Prostate gland (tissue), 2 donors: ENCODE measurements at places on chromosomes 16 and 17.
A peak's percentile ranks its signal among the peaks of the same experiment; 100 is the strongest.

DNA sequence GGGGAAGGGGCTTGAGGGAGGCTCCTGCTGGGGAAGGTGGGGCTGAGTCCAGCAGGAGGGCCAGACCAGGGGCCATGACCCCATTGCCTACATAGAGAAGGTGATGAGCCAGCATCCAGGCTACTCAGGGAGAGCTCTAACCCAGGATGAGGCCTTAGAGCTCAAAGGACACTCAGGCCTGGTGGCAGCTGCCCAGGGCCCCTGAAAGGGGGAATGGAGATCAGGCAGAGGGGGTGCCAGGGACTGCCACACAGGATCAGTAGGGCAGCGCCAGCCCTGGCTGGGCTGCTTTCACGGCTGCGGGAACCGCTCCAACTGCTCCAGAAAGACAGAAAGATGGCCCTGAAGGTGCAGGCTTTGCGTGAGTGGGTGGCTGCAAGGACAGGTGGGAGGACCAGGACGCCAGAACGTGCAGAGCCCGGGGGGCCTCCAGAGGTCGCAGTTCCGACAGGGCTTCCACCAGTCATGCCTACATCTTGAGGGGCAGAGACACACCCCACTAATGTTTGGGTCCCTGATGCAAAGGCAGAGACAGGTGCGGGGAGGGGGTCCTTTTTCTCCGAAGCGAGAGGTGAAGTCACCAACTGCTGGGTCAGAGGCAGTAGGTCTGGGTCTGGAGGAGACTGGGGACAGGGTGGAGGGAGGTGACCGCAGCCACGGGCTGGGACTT, 882 bp upstream of the ATP6V0C start:
- H3K4me3 ChIP-seq, result peak overlapping the region; percentile 100
- H3K27ac ChIP-seq, result peak overlapping the region; percentile 98
- H3K36me3 ChIP-seq, result no peaks in the 10 kb centered on the region
- no peaks in the 10 kb centered on the region for H3K27me3 ChIP-seq
- peaks cover 20% of the 10 kb centered on the region for H3K4me1 ChIP-seq
- no peak for DNase-seq

DNA sequence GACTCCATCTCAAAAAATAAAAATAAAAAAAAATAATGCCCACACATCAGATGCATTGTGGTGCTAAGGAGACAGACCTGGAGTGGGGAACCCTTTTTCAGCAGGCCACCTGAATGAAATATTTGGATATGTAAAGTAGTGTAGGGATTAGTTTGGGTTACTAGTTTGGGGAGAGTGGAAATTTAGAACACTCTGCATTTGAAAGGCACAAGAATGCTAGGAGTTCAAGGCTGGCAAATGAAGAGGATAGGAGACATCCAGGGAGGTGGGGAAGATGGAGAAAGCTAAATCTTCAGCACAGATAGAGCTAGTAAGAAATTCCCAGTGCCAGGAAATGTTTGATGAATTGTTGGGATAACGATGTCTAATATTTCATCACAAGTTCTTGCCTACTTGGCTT, 298.3 kb upstream of the ERCC4 start:
- H3K4me3 ChIP-seq, result no peak overlapping the region
- no peaks in the 10 kb centered on the region for H3K27me3 ChIP-seq
- H3K27ac ChIP-seq, result no peak overlapping the region
- no peaks in the 10 kb centered on the region for H3K4me1 ChIP-seq

- H3K4me1 ChIP-seq, result peaks cover 13% of the 10 kb centered on the region
- H3K27ac ChIP-seq, result no peak overlapping the region
- no peaks in the 10 kb centered on the region for H3K36me3 ChIP-seq
- H3K4me3 ChIP-seq, result no peak overlapping the region
- no peaks in the 10 kb centered on the region for H3K27me3 ChIP-seq
Observed at GRCh38 chr17:45016823-45017222, 34.6 kb downstream of the DCAKD start.

- no peak for DNase-seq
- no peaks in the 10 kb centered on the region for H3K4me1 ChIP-seq
- H3K36me3 ChIP-seq, result no peaks in the 10 kb centered on the region
- no peak overlapping the region for H3K27ac ChIP-seq
- no peaks in the 10 kb centered on the region for H3K27me3 ChIP-seq
Observed at GRCh38 chr17:14768923-14769322, 468.0 kb downstream of the HS3ST3B1 start.

DNA sequence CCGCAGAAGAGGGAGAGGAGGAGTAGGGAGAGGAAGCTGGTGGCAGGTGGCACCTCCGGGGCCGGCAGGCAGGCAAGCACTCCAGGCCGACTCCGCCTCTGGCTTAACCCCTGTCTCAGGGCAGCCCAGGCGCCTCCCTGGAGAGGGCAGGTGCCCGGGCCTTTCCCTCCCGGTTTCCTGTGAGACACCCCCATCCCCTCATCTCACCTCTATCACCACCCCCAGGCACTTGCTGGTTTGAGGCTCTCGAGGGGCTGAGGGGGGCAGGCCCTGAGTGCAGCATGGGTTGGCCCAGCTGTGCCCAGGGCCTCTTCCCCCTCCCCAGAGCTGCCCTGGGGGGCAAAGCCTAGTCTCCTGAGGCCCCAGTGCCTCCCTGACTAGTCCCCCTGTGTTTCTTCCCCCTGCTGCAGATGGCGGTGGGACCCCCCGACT, 6.0 kb downstream of the DOC2A start:
- no peak for DNase-seq
- no peaks in the 10 kb centered on the region for H3K36me3 ChIP-seq
- H3K27me3 ChIP-seq, result peaks cover 1% of the 10 kb centered on the region

- no peak overlapping the region for H3K27ac ChIP-seq
- H3K4me3 ChIP-seq, result no peak overlapping the region
- DNase-seq, result no peak
- H3K27me3 ChIP-seq, result no peaks in the 10 kb centered on the region
- no peaks in the 10 kb centered on the region for H3K4me1 ChIP-seq
Observed at GRCh38 chr16:14456793-14457481, 173.1 kb downstream of the PARN start.

GRCh38 chr16:48556913-48557351, 53.0 kb downstream of the N4BP1 start:
- no peaks in the 10 kb centered on the region for H3K36me3 ChIP-seq
- DNase-seq, result no peak
- H3K4me1 ChIP-seq, result no peaks in the 10 kb centered on the region
- H3K4me3 ChIP-seq, result no peak overlapping the region
- H3K27ac ChIP-seq, result no peak overlapping the region

- H3K4me1 ChIP-seq, result no peaks in the 10 kb centered on the region
- peak overlapping the region; percentile 60 for H3K27ac ChIP-seq
- H3K36me3 ChIP-seq, result no peaks in the 10 kb centered on the region
- H3K4me3 ChIP-seq, result no peak overlapping the region
Observed at GRCh38 chr17:61313461-61314326, 85.9 kb upstream of the TBX2 start.

DNA sequence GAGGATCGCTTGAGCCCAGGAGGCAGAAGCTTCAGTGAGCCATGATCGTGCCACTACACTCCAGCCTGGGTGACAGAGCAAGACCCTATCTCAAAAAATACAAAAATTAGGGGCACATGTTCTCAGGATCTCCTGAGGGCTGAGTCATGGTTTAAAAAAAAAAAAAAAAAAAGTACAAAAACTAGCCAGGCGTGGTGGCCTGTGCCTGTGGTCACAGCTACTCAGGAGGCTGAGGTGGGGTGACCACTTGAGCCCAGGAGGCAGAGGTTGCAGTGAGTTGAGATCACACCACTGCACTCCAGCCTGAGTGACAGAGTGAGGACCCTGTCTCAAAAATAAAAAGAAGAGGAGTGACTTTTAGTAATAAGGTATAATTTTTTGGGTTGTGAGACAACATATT, 16.9 kb downstream of the BLMH start:
- H3K27ac ChIP-seq, result no peak overlapping the region
- H3K4me3 ChIP-seq, result no peak overlapping the region
- no peaks in the 10 kb centered on the region for H3K4me1 ChIP-seq

GRCh38 chr17:676965-677364, 37.7 kb downstream of the VPS53 start:
- H3K27ac ChIP-seq, result peak overlapping the region; percentile 1
- no peaks in the 10 kb centered on the region for H3K27me3 ChIP-seq
- H3K4me1 ChIP-seq, result no peaks in the 10 kb centered on the region
- H3K4me3 ChIP-seq, result no peak overlapping the region
- H3K36me3 ChIP-seq, result no peaks in the 10 kb centered on the region

DNA sequence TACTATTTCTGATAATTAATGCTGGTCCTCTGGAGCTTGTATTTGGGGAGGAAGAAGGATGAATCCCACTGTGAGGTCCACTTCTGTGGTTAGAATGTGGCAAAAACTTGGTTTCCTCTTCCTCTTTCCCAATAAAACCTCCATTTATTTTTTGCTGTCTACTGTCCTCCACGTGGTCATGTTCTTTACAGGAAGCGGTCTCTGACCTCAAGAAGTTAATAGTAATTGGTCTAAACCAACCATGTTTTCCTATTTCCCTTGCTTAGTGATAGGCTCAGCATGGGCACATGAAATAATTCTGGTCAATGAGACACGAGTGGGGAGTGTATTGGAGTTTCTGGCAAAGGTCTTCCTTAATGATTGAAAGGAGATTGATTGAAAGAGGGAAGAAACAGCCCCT, 33.9 kb downstream of the CHP2 start:
- no peaks in the 10 kb centered on the region for H3K27me3 ChIP-seq
- no peaks in the 10 kb centered on the region for H3K4me1 ChIP-seq
- DNase-seq, result no peak
- no peaks in the 10 kb centered on the region for H3K36me3 ChIP-seq
- no peak overlapping the region for H3K4me3 ChIP-seq

- H3K4me3 ChIP-seq, result no peak overlapping the region
- no peaks in the 10 kb centered on the region for H3K27me3 ChIP-seq
- no peaks in the 10 kb centered on the region for H3K4me1 ChIP-seq
- no peak for DNase-seq
- no peak overlapping the region for H3K27ac ChIP-seq
Observed at GRCh38 chr17:43570518-43570928, 24.4 kb upstream of the ETV4 start.

DNA sequence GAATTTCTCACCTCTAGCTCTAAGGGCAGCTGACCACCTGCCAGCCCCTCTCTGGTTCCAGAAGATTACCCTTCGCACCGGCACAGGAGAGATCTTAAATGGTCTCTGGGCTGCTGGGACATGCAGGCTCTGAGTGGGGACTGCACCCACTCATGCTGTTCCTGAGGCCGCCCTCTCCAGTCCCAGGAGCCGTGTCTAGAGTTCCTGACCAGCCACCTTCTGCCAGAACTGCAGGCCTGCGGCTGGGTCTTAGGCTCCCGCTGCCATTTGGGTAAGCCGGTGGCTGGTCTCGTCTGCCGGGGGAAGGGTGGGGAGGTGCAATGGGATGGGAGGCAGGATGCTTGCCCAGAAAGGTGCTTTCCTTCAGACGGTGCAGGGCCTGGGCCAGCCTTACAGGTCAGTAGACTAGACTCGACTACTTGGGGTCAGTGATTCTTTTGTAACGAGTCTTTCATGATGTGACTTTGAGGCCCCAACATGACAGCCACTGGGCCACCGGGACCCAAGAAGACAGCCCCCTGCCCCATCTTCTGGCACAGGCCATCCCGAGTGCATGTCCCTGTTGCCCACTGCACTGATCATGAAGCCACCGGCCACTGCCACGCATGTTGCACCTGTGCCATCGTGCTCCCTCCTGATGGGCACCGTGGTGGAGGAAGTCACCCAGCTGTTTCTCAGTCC, 26.4 kb downstream of the B9D1 start:
- no peaks in the 10 kb centered on the region for H3K36me3 ChIP-seq
- H3K27me3 ChIP-seq, result no peaks in the 10 kb centered on the region
- no peak overlapping the region for H3K27ac ChIP-seq
- no peak for DNase-seq

GRCh38 chr17:74282587-74283370, 8.7 kb downstream of the DNAI2 start:
- no peaks in the 10 kb centered on the region for H3K27me3 ChIP-seq
- H3K4me3 ChIP-seq, result no peak overlapping the region
- no peak overlapping the region for H3K27ac ChIP-seq
- DNase-seq, result no peak
- no peaks in the 10 kb centered on the region for H3K4me1 ChIP-seq

DNA sequence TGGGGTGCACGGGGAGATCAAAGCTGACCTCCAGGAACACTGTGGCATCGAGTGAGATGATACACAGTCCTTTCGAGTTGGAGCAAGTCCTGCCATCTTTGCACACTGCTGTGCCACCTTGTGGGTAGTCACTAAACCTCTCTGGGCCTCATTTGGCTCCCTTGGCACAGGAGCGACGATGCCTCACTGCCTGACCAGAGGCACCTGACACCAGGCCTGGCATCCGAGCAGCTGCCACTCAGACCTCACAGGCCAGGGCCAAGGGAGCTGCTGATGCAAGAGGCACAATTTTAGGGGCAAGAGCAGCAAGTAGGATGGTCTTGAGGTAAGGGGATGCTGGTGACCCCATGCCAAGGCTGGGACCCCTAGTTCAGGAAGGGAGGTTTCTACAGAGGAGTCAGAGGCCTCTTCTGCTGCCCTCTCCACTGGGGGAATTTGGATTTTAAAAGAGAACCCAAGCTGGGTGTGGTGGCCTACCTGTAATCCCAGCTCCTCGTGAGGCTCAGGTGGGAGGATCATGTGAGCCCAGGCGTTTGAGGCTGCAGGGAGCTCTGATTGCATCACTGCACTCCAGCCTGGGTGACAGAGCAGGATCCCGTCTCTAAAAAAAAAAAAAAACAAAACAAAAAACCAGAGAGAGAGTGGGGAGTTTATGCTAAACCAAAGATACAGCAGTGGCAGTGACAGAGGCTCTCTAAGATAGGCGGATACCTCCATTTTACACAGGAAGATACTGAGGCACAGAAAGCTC, 6.7 kb upstream of the ADGRG1 start:
- peaks cover 15% of the 10 kb centered on the region for H3K4me1 ChIP-seq
- no peaks in the 10 kb centered on the region for H3K27me3 ChIP-seq
- peak; percentile 55 for DNase-seq
- no peaks in the 10 kb centered on the region for H3K36me3 ChIP-seq

- peak; percentile 51 for DNase-seq
- no peak overlapping the region for H3K4me3 ChIP-seq
- no peaks in the 10 kb centered on the region for H3K27me3 ChIP-seq
- H3K4me1 ChIP-seq, result no peaks in the 10 kb centered on the region
- H3K36me3 ChIP-seq, result no peaks in the 10 kb centered on the region
Observed at GRCh38 chr16:82603784-82604411, 22.9 kb upstream of the CDH13 start.

GRCh38 chr16:11682655-11683096, 14.4 kb downstream of the SNN start:
- no peak overlapping the region for H3K27ac ChIP-seq
- no peak for DNase-seq
- H3K36me3 ChIP-seq, result peaks cover 3% of the 10 kb centered on the region
- H3K27me3 ChIP-seq, result no peaks in the 10 kb centered on the region

- H3K4me3 ChIP-seq, result no peak overlapping the region
- no peaks in the 10 kb centered on the region for H3K27me3 ChIP-seq
- no peak for DNase-seq
- no peaks in the 10 kb centered on the region for H3K4me1 ChIP-seq
- no peaks in the 10 kb centered on the region for H3K36me3 ChIP-seq
Observed at GRCh38 chr16:88494335-88495154, 41.5 kb downstream of the ZFPM1 start.

GRCh38 chr16:86895606-86896005, 317.3 kb downstream of the FOXL1 start:
- no peak overlapping the region for H3K27ac ChIP-seq
- no peak for DNase-seq
- no peaks in the 10 kb centered on the region for H3K4me1 ChIP-seq

GRCh38 chr16:56815721-56816120, 49.3 kb upstream of the SLC12A3 start:
- no peaks in the 10 kb centered on the region for H3K36me3 ChIP-seq
- H3K4me3 ChIP-seq, result no peak overlapping the region
- no peaks in the 10 kb centered on the region for H3K27me3 ChIP-seq
